Activated CD8-positive, alpha-beta memory T cell treated with anti-CD3 and anti-CD28 coated beads for 1 hour (primary cell): ENCODE measurements at places on chromosomes 3 and 15.

DNA sequence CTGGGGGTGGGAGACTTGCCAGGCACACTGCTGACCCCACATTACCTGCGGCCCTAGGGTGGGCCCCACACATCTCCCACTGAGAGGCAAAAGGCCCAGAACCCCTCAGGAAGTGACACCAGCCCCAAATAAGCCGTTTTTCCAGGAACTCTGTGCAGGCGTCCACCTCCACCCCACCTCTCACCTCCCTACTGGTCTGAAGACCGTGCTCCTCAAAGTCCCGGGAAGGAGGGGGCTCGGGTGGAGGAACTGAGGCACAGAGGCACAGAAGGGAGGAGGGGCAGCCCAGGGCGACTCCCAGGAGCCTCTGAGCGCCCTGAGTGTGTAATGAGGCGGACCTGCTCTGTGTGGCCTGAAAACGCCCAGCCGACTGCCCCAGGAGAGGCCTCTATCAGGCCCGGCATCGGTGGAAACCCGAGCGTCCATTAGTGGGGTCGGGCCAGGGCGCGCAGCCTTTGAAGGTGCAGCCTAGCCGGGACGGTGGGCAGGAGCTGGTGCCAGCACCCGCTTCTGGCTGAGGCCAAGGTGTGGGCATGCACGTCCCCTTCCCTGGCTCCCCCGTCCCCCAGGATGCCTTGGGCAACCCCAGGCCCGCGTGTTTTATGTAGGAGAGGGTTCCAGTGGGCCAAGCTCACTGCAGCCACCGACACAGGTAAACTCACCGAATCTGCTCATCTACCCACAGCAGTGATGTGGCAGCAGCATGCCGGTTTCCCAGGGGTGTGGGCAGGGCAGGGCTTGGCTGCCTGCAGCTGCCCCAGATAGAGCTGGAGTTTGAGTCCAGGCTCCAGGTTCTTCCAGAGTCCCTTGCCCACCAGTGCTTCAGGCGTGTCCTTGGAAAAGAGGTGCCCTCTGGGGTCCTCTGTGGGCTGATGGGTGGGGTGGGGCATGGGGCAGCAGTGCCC is 55.8 kb downstream of the DNAJB8 start:
- no peak for DNase-seq

- DNase-seq: no peak
These were observed 111.8 kb upstream of the C15orf61 start for GRCh38 chr15:67409175-67409574.

GRCh38 chr3:139198186-139198585 is 145.6 kb upstream of the MRPS22 start:
- DNase-seq: no peak

DNA sequence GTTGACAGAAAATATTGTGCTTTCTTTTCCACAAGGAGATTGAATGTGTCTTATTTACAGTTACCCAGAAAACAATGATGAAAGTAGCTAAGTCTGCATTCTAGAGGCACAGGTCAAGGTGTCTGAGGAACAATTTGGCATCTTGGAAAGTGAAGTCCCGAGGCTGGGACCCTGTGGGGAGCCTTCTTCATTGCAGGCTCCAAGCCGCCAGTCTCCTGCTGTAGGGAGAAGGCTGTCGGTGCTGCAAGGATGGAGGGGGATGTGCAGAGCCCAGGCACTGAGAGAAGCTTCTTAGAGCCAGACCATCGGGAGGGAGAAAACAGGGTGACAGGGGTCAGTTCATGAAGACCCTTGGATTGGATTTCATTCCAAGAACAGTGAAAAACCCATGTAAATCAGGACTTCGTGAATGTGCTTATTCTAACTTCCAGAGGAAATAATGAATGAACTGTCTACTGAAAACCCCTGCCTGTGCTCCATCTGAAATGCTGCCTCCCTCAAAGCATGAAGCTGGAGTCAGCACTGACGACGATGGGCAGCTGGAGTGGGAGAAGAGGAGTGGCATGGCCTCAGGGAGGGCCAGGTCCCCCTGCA is 25.2 kb upstream of the NSMCE3 start:
- no peak for DNase-seq

DNA sequence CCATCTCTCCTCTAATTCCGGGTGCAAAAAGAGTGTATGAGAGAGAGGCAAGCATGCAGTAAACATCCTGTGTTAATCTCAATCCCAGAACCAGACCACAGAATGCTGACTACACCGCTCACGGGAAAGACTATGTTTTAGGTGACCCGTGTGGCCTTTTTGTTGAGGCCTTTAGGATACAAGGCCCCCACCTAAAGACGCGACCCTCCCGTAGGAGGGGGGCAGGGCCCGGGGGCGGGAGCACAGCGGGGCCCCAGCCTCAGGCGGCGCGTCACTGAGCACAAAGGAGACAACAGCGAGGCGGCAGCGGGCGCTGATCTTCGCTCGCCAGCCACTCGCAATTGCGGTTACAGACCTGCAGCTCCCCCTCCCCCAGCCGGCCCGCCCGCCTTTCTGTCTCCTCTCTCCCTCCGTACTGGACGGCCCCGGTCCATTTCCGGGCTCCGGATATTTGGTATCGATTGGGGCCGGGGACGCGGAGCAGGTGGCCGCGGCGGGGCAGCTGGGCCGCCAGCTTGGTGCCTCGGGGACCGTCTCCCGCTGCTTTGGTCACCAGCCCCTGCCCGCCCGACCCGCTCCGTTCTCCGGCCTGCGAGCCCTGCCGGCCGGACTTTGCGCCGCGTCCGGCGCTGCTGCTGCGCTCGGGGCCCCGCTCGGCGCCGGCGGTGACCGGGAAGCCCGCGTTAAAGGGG is at the start of gene CCDC50:
Gene CCDC50, plus strand, starts transcription at position 433 of the 692 bp plus-strand sequence. CDS start 281 bp downstream, outside the sequence.
- no peak for DNase-seq

- no peak for DNase-seq
These were observed 21.4 kb downstream of the ACKR2 start for GRCh38 chr3:42830437-42831320.

DNA sequence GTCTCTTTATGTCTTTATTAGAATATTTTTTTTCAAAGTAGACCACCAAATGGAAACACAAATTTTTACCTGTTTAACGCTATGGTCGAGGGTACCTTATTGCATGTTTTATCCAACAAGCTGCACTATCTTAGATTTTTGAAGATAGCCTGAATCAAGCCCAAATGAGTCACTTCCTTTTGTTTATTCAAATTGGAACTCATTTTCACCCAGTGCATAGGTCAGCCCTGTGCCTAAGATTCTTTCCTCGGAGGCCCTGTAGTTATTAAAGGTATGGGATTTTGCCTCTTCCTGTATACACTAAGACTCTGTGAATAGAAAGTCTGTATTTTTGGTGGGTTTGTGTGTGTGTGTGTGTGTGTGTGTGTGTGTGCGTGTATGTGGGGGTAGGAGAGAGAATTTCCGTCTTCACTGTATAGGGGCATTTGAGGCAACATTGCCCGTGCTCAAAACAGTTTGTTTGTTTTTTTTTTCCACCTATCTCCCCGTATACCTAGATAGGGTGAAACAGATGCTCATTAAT is 358.0 kb upstream of the CADM2 start:
- DNase-seq: no peak

DNA sequence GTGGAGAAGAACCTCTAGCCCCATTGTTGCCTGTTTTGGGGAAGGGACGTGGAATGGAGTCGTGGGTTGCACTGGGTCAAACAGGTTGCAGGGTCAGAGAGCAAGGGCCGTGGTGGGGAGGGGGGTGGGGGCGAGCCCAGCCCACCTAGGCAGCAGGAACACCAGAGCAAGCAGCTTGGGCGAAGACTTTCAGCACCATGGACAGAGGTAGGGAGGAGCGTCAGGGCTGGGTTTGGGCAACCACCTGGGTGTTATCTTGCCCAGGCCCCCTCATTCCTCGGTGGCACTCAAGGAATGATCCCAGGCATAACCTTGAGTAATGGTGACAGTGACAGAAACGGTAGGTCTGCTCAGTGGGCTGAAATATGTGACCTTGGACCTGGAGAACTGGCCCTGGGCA is 45.9 kb upstream of the TMEM115 start:
- no peak for DNase-seq
